ENCODE measurements at places on chromosomes 7 and 10.

GRCh38 chr7:69732203-69732602 lies 133.9 kb downstream of the AUTS2 start:
- DNase-seq, result no peak

GRCh38 chr7:155000795-155001194 lies 2.1 kb downstream of the PAXIP1 start:
- DNase-seq, result no peak

GRCh38 chr10:111392910-111393309 lies 316.1 kb downstream of the ADRA2A start:
- DNase-seq, result no peak

GRCh38 chr10:86646532-86646931 lies 7.8 kb upstream of the OPN4 start:
- DNase-seq, result no peak

GRCh38 chr10:48452879-48453412 lies 146.5 kb downstream of the MAPK8 start:
- no peak for DNase-seq

Data from stimulated activated CD8-positive, alpha-beta memory T cell treated with anti-CD3 and anti-CD28 coated beads, Interleukin-7, amount 100 ng/mL, for 1 hour (primary cell).